ENCODE measurements at places on chromosomes 1 and 21. TPM values are rescaled to one million over a fixed set of nuclear protein-coding genes. Genes with fewer than 3 reads are reported as not detected.

Gene CFHR3
- total RNA-seq, result not detected

Gene TP73
- total RNA-seq, result 2.0 TPM

Gene NPL
- total RNA-seq, result 5.0 TPM

Gene NGF
- total RNA-seq, result not detected

Gene IFNLR1
- total RNA-seq, result 6.1 TPM

Gene PRKAA2
- total RNA-seq, result not detected

Gene TCHHL1
- total RNA-seq, result not detected

Gene OR2T11
- total RNA-seq, result not detected

Gene A3GALT2
- total RNA-seq, result not detected

Gene RASAL2
- not detected for total RNA-seq

Gene SUSD4
- total RNA-seq, result 0.28 TPM

Gene LRRC53
- total RNA-seq, result not detected

Gene FAM151A
- total RNA-seq, result not detected

Gene KRTAP11-1
- total RNA-seq, result not detected

Gene FMO4
- 1.8 TPM for total RNA-seq

Gene SLC9C2
- not detected for total RNA-seq

Gene PLA2G4A
- 0.13 TPM for total RNA-seq

Gene ADGRL2
- total RNA-seq, result not detected

Gene HYI
- 16.8 TPM for total RNA-seq

Gene AZIN2
- total RNA-seq, result 3.9 TPM

Gene CFHR2
- total RNA-seq, result not detected
